NCI-H1436 treated with DMSO at 0.1 percent for 48 hours (cell line): ENCODE measurements at places on chromosomes 5 and 9.

DNA sequence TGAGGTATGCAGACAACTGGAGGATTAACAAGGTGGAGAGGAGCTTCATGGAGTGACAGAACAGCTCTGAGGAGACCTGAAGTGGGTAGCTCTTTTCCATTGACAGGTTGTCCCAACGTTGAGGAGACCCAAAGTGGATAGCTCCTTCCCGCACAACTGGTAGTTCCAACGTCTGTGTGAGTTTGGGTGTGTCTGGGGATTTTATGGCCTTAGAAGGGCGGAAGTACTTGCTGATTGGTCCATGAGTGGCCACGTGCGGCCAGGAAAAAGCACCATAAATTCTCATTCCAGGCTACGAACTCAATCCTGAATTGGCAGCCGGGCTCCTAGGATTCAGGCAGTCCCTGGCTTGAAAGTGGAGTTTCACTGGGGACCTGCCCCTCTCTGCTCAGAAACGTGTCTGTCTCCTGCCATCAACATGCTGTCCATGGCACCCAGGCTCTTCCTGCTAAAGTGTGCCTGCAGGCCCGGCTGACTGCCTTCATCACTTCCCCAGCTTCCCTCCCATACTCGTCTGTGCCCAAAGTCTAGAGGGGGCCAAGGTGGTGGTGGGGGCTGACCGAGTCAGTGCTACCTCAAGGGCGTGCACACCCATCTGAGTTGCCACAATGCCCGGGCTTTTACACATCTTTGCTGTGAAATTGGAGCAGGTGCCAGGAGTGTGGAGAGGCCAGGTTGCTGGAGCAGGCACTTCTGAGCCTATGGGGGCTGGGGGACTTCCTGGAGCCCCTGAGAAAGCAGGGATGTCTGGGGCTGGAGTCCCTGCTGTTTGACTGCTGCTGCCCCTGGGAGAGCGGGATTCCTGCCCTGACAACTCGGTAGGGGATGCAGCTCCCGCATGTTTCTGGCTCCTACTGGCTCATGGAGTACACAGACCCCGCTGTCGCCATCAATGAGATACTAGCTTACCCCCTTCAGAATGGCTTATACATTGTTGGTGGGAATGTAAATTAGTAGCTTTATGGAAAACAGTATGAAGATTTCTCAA is 2034.6 kb upstream of the ACO1 start:
- DNase-seq, result no peak

- DNase-seq, result no peak
Observed at GRCh38 chr9:36025746-36026145, 11.0 kb upstream of the RECK start.

- no peak for DNase-seq
Observed at GRCh38 chr5:6775571-6775970, 62.3 kb downstream of the TENT4A start.

- DNase-seq, result no peak
Observed at GRCh38 chr9:6686396-6686795, 40.9 kb upstream of the GLDC start.

DNA sequence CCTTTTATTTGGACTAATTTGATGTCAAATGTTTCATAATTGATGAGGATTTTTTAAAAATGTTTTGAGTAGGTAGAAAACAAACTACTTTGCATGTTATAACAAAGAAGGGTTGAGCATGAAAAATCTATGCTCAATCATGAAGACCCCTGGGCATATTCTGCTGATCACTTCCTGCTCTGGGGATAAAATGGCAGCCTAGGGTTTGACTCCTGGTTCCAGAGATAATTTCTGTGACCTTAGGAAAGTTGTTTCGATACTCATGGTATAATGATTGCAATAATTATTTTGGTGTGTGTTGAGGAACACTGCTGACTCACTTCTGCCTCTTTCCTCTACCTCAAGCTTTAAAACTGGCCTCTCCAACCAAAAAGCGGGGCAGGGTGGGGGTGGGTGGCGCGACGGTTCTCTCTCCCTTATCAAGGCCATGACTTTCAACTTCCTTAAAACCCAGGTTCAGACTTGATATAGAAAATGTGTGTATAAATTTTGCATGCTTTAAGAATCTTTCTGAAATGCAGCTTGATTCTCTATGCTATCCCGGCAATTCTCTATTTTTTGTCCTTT is 6.0 kb upstream of the PIP5K1B start:
- DNase-seq, result no peak

DNA sequence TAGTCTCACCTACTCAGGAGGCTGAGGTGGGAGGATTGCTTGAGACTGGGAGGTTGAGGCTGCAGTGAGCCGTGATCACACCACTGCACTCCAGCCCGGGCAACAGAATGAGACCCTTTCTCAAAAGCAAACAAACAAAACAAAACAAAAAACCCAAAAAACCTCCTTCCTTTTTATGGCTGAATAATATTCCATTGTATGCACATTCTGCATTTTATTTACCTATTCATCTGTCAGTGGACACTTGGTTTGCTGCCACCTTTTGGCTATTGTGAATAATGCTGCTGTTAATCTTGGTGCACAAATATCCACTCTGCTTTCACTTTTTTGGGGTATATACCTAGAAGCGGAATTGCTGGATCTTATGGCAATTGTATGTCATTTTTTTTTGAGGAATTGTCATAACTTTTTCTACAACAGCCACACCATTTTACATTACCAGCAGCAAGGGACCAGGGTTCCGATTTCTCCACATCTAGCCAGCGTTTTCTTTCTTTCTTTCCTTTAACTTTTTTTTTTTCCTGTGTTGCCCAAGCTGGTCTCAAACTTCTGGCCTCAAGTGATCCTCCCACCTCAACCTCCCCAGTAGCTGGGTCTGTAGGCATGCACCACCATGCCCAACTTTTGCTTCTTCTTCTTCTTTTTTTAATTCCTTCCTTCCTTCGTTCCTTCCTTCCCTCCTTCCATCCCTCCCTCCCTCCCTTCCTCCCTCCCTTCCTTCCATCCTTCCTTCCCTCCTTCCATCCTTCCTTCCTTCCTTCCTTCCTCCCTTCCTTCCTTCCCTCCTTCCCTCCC is 30.6 kb downstream of the NKX2-5 start:
- no peak for DNase-seq

GRCh38 chr5:159548517-159548916 is 218.2 kb upstream of the IL12B start:
- no peak for DNase-seq

DNA sequence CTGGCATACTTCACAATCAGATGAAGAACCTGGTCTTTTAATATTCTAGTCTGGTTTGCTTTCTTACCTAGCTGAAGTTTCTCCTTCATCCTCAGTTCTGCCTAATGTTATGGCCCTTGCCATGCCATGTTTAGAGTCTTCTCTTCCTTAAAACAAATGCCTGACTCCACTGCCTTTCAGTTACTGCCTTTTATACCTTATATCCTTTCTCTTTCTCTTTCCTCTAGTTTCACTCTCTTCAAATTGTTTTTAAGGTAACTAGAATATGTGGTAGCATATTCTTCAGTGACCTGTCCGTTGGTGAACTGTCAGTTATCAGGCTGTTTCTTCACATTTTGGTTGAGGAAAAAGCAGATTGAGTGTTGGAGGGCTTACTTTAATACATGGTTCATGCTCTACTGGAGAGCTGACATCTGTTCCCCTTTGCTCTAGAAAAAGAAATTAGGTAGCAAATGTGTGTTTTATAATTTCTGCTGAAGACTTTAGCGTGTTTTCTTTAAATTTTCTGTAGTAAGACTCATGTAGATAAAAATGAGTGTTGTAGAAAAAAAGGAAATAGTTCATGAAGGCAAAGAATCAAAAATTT is 103.8 kb downstream of the DMXL1 start:
- no peak for DNase-seq

GRCh38 chr5:33827018-33827707 is 64.6 kb downstream of the ADAMTS12 start:
- DNase-seq, result no peak

DNA sequence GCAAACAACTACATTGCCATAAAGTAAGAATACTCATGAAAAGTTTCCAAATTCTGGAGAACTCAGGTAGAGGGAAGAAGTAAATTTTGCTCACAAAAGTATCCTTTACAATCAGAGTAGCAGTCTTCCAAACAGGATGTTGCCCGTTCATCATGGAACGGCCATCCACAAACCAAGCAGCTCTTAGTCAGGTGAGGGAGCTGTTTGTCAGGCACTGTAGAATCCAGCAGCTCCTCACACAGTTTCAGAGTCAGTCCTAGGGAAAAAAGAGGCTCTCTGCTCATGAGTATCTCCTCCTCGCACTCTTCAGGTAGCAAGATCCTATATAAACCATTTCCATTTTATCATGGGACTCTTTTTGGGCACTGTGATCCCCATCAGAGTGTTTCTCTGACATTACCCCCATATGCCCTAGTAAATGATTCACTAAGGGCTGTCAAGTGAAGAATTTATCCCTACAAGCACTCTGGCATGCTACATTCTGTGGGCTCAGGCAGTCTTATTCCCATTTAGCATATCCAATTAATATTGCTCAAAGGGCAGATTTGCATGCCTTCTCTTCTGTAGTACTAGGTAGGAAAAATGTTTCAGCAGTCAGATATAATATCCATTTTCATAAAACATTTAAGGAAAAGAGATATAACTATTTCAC is 97.9 kb downstream of the WDR41 start:
- no peak for DNase-seq

DNA sequence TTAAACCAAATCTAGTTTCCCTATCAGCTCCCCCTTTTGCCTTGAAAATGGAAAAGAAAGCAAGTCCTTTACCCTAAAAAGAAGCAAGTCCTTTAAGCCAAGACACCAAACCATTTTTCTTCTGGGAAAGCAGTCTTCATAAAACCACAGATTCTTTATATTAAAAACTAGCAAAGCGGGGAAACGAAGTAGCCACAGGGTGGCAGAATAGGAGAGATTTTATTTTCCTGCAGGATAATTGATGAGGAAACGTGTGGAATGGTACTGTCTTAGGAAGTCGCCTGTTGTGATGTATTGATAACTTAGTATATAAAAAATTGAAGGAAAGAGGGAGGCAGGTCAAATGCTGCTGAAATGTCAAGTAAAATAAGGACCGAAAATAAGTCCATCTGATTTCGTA is 41.1 kb downstream of the ZNF883 start:
- no peak for DNase-seq

GRCh38 chr5:146799231-146799630 is 79.3 kb downstream of the PPP2R2B start:
- no peak for DNase-seq

DNA sequence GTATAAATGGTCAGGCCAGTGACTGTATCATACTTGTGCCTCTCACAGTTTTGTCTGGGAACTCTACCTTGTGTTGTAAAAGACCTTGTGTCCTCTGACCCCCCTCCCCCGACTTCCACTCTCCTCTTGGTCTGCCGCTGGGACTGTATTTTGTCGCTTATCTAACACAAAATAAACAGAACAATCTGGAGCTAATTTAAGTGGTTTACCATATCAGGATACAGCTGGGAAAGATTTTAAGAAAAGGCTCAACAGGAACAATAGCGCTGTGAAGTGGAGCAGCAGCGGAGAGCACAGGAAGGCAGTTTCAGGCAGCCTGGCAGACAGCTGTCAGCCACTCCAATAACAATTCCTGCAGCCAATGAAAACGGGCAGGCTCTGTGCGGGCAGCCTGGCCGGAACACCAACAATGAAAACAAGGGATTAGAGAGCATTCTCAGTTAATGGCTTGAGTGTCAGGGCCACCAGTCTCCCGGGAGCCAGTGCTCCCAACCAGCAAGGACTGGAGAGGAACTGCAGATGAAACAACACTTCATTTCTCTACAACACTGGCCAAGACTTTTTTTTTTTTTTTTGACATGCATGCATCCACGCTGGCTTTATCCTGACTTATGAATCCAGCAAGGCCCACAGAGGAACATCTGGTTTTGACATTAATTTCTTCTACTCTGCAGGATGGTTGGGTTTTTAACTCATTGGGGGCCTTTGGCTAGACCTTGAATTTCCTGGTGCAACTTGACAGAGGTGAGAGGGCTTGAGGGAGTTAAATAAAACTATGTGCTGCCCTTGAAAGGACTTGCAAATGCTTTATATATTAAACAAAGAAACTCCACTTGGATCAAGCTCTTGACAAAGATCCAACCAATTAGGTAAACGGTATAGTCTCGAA is 76.7 kb downstream of the ARSB start:
- DNase-seq, result peak; percentile 77

- DNase-seq, result no peak
Observed at GRCh38 chr5:150658699-150659265, 2.3 kb upstream of the MYOZ3 start.

GRCh38 chr5:60794691-60795090 is 49.4 kb downstream of the ELOVL7 start:
- DNase-seq, result no peak

DNA sequence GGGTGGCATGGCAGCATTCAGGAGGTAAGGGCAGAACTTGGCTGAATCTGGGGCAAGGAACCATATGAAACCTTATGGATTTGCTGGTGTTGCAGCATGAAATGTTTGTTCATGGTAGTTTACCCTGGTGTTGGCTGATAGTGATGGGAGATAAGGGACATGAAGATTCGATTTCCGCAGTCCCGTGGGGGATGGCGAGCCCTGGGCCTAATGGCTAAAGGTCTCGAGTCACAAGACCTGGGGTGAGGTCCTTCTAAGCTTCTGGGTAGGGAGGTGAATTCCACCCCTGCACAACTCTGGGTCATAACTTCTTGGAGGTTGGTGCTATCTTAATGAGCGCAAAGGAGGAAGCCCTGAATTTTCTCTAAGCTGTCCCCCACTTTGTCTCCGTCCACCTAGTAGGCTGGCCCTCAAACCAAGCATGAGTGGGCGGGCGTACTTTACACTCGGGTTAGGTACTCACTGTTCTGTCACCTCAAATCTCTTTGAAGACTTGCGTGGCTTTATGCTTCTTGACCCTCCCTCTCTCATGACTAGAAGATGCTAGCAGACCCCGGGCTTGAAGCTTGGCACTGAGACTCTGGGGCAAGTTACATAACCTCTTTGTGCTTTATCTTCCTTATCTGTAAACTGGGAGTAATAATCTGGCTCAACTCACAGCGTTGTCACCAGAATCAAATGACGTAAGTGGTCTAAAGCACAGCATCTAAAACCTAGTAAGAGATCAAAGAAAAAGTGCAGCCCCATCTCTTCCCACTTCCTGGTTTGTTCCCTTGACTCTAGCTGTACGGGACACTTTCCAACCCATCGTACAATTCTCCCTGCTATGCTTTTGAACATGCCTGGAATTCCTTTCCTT is 72.5 kb downstream of the BASP1 start:
- DNase-seq, result no peak

- DNase-seq, result no peak
Observed at GRCh38 chr9:78210841-78211301, 25.0 kb upstream of the CEP78 start.

- DNase-seq, result no peak
Observed at GRCh38 chr9:89477384-89477783, 20.5 kb downstream of the SEMA4D start.

DNA sequence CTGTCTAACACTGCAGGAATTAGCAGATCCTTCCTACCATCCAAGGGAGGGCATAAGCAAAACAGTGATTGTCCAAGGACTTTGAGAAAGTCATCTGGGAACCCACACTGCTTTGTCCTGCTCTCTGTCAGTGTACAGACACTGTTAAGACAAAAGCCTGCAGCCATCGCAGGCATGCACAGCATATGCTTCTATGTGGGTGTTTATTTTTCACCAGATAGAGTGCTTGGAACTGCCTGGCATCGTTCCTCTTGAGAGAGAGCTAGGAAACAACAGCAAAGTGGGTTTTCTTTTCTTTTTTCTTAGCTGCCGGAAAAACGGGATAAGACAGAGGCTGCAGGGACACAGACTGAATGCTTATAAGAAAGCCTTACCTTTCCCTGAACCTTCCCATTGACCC is 212.3 kb downstream of the ICE1 start:
- no peak for DNase-seq

- DNase-seq, result no peak
Observed at GRCh38 chr5:168471785-168472184, 14.5 kb upstream of the RARS1 start.

- no peak for DNase-seq
Observed at GRCh38 chr5:137791387-137791786, 37.2 kb upstream of the HNRNPA0 start.

GRCh38 chr5:160044967-160045366 is 36.0 kb downstream of the TTC1 start:
- no peak for DNase-seq
